ENCODE measurements at places on chromosomes 6 and 20.

GRCh38 chr20:1855109-1855508 lies 40.1 kb upstream of the SIRPA start:
- DNase-seq = no peak

GRCh38 chr6:127869183-127869582 lies 31.7 kb downstream of the THEMIS start:
- no peak for DNase-seq

GRCh38 chr20:3631534-3631933 lies 31.7 kb downstream of the GFRA4 start:
- DNase-seq = no peak

GRCh38 chr20:51526754-51527153 lies 15.8 kb downstream of the NFATC2 start:
- DNase-seq = no peak

DNA sequence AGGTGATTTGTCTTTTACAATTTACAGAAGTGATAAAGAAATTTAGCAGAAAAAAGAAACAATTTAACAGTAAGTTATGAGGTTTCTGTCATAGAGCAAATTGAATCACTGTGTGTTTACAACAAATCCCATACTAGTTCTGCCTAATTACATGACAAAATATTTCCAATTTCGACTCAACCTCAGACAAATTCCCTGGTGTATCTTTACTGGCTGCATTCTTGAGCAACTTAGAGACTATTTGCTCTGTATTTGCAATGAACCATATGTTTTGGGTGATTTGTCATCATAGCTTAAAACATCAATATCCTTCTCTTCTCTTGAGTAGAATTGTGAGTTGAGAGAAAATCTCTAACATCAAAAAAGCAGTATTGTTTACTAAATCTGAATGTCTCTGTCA lies 128.7 kb downstream of the SIM1 start:
- DNase-seq = no peak

GRCh38 chr6:113805173-113805790 lies 51.9 kb upstream of the MARCKS start:
- DNase-seq = no peak

GRCh38 chr6:48475275-48475674 lies 364.3 kb upstream of the PTCHD4 start:
- DNase-seq = no peak

- DNase-seq = no peak
Measured at GRCh38 chr20:33480048-33480447, 9.8 kb upstream of the CBFA2T2 start.

- no peak for DNase-seq
Measured at GRCh38 chr6:311679-312220, 19.5 kb downstream of the DUSP22 start.

GRCh38 chr6:2797564-2798031 lies 32.4 kb downstream of the WRNIP1 start:
- DNase-seq = no peak
